Activated naive CD4-positive, alpha-beta T cell treated with Interleukin-2 at 50 U/mL for 16 hours (primary cell): ENCODE measurements at places on chromosomes 3 and 15.

GRCh38 chr3:60573494-60573893 lies 677.8 kb downstream of the FHIT start:
- no peak for DNase-seq

- DNase-seq: no peak
Measured at GRCh38 chr3:45259133-45259532, 33.0 kb upstream of the TMEM158 start.

GRCh38 chr3:180184816-180185215 lies 148.1 kb upstream of the PEX5L start:
- DNase-seq: no peak

- no peak for DNase-seq
Measured at GRCh38 chr15:66746231-66746605, 44.2 kb downstream of the SMAD6 start.

DNA sequence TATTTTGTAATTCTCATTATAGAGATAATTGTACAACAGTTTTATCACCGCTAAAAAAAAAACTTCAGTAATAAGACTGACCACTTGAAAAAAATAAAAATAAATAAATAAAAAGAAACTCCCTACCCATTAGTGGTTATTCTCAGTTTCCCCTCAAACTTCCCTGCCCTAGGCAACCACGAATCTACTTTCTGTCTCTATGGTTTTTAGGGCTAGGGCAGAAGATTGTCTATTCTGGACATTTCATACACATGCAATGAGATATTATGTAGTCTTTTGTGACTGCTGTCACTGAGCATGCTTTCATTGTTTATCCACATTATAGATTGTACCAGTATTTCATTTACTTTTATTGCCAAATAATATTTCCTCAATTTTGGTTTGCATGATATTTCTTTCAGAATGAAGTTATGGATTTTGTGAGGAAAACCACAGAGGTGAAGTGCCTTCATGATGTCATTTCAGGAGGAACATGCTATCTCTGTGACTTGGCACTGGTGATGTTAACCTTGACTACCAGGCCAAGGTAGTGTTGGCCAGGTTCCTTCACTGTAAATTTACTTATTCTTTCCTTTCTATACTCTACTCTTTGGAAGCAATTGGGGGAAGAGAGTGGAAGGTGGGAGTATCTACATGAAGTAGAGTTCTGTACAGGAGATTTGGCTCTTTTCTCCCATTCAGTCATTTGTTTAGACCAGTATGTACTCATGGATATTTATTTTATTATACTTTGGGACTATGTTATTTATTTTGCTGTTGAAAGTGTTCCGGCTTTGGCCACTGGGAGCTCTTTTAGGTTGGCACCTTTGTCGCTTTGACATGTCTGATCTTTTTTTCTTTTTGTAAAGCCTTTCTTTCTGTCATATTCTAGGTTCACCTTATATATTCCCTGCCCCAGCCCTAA lies 86.3 kb downstream of the GMPS start:
- no peak for DNase-seq

DNA sequence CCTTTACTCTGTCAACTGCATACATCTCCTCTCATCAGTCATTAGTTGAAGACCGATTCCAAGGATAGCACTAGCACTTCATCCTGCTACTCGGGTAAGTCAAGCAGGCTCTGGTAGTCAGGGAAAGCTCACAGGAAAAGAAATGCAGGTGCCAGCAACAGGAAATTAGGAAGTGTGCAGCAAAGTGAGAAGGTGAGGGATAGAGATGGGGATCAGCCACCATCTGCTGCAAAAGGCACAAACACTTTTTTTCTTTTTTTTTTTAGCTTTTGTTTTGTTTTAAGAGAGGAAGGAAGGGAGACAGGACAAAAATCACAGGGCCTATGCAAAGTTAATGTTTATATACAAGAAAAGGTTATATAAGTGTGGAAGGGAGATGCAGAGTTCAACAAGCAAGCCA lies 9.0 kb upstream of the BTLA start:
- DNase-seq: no peak

- no peak for DNase-seq
Measured at GRCh38 chr3:159239059-159239458, 437.2 kb downstream of the MFSD1 start.

DNA sequence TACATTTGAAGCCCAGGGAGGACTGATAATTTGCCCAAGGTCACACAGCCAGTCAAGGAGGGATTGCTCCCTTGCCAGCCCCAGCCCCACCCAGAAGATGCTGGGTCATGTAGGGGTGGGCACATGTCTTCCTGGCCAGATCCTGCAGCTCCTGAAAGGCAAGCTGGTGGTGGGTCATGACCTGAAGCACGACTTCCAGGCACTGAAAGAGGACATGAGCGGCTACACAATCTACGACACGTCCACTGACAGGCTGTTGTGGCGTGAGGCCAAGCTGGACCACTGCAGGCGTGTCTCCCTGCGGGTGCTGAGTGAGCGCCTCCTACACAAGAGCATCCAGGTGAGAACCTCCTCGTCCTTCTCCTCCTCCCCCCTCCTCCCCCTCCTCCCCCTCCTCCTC lies 13.2 kb downstream of the ISG20 start:
- DNase-seq: no peak

DNA sequence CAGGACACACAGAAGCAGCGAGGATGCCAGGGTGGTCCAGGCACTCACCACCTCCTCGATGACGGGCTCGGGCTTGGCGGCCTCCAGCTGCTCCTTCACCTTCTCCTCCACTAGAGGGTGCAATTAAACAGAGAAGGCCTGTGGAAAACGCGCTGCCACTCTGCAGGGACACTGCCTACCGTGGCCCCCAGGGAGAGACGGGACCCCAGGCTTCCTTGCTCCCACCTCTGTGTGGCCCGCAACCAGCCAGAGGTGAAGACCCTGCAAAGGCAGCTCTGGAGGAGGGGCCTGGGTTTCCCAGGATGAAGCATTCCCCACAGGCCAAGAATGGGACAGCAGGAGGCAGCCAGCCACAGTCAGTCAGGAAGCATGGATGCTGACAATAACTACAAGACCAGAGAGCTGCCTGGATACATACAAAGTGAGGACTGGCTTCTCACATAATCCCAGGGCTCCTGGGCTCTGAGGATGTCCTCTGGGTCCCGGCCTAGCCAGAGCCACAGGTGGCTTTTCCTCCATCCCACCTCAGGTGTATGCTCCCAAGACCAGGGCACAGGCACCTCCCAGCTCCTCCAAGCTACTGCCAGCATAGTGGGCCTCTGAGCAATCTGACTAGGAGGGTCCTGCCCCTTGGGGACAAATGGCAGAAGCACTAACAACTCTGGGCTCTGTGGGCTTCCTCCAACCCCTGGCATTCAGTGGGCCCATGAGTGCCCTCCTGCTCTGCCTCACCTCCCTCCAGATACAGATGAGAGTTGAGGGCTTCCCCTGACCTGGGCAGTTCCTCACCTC lies 46.2 kb downstream of the PTH1R start:
- peak; percentile 29 for DNase-seq

DNA sequence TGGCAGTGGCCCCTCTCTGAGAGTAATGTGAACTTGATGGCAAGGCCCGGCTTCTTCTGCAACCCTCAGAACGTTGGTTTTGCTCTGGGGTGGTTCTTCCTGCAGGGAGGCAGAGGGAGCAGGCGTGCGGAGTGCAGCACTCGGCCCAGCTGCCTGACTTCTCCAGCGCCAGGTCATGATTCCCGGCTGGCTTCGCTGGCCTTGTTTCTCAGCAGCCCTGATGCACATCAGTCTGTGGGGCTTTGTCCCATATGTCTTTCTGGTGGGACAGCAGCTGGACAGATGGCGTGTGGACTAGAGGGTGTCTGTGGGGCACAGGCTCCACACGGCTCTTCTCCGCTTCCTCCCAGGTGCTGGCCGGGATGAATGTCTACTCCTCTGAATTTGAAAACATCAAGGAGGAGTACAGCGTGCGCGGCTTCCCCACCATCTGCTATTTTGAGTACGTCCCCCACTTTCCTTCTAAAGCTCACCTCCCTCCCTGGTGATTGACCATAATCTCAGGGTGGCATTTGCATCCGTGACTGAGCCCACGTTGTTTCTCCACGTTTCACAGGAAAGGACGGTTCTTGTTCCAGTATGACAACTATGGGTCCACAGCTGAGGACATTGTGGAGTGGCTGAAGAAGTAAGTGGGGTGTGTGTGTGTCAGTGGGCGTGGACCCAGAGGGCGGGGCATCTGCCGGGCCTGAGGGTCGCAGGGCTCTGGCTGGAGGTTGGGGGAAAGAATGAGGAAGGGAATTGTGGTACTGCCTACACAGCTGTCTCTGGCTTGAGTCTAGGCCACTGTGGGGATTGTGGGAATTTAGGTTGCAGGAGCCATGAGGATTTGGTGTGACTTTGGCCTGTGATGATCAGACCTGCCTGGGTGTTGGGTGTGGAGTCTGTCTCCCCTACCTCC lies 57.1 kb downstream of the PDIA5 start:
- no peak for DNase-seq

DNA sequence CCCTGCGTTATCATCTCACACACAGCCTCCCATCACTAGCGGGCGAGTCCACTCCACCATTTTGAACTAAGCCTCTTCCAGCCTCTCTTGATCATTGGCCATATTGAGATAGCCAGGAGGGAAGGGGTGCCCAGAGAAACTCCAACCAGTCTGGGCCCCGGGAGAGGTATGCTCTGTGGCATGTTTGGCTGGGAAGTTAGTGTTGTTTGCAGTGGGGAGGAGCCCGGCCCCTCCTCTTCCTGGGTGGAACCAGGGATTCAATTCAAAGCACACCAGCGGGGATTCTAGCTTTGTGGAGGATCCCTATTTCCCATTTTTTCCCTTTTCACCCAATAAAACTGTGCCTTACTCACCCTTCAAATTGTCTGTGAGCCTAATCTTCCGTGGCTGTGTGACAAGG lies 71.8 kb downstream of the GBE1 start:
- no peak for DNase-seq

DNA sequence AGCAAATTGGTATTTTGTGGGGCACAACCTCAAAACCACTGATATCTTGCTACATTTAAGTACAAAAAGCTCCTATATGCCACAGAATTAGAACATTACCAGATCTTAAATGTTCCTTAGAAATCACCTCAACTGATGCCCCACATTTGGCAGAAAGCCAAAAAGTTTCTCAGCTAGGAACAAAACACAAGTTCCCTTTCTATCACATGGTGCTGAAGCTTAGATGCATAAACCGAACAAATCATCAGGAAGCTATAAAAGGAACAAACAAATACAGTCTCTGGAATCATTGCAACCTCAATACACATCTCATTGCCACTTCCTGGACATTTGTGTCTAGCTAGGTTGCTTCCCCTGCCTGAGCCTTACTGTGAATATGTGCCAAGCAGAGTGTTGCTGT lies 492.6 kb downstream of the LPP start:
- DNase-seq: no peak

GRCh38 chr3:111681661-111682426 lies 86.7 kb upstream of the ZBED2 start:
- no peak for DNase-seq

DNA sequence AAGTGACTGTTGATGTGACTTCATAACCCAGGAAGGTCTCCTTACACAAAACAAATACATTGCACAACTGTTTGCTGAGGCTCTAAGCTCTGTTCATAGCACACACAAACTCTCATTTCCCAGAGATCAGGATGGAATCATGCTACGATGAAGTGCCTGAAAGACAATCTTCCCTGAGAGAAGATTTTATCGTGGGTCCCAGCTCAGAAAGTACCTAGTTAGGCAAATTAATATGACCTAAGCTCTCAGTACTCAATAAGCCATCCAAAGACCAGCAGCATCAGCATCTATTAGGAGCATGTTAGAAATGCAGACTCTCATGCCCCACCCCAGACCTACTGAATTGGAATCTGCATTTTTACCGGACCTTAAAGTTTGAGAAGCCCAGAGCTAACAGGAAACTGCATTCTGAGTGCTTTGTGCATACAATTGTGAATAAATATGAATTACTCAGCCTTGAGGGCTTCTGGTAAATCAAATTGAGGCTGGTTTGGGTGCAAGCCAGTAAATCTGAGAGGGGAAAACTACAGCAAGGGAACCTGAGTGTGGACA lies 161.5 kb upstream of the C2CD4B start:
- no peak for DNase-seq

DNA sequence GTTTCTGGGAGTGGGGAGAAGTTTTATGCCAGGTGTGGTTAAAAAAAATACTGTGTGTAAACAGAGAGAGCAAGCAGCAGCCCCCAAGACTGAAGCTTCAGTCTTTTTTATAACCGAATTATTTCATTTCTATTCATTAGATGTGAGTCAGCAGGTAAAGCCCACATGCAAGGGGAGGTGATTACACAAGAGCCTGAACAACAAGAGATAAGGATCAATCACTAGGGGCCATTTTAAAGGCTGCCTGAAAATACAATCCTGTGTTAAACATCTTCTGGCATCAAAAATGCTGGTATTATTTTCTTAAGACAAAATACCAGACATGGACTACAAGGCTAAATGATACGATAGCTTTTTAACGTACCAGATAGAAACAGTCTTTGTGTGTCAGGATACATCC lies 217.3 kb downstream of the SUCLG2 start:
- no peak for DNase-seq

DNA sequence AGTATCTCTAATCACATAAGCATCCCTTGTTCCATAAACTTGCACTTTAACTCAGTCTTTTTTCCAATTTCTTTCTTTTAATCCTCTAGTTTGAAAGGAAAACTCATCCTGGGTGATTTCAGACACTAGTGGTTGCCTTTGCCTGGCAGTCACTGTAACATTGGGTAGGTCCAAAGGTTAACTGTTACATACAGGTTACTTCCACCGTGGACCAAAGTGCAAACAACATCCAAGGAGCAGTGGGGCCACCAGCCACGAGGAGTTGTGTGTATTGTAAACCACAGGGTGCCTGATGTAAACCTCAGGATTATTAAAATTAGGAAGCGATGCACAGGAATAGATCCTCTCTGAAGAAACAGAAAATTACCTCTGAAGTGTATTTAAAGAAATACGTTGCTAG lies 75.0 kb downstream of the HCN4 start:
- no peak for DNase-seq

DNA sequence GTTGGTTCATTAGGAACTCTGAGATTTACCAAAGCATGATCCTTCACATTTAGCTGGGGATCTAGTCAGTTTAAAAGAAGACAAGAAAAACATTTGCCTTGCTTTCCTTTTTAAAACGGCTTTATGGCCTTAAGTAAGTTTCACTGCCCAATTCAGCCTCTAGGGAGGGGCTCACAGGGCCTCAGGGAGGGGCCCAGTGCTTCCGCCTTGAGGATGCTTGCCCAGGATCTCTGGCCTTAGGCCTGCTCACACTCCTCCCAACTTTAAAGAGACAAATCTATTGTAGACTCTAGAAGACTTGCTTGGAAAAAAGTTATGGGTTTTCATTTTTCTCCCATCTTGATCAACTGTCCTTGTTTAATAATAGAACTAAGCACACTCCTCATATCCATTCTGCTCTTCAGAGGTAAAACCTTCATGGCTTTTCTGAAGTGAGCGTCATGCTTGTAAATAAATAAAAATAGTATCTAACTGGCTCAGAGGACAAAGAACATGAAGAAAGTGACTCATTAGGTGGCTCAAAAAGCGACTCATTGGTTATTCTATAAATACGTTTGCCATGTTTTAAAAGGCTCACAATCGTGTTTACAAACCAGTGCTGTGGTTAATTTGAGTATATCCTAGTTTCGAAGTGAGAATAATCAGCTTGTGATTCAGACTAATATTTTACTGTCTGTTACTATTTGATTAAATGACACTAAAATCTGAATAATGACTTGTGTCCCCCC lies 13.7 kb downstream of the PDHB start:
- DNase-seq: no peak
